Stimulated activated CD8-positive, alpha-beta memory T cell treated with anti-CD3 and anti-CD28 coated beads, Interleukin-4, amount 100 ng/mL, for 4 hours (primary cell): ENCODE measurements at places on chromosomes 1 and 21.

DNA sequence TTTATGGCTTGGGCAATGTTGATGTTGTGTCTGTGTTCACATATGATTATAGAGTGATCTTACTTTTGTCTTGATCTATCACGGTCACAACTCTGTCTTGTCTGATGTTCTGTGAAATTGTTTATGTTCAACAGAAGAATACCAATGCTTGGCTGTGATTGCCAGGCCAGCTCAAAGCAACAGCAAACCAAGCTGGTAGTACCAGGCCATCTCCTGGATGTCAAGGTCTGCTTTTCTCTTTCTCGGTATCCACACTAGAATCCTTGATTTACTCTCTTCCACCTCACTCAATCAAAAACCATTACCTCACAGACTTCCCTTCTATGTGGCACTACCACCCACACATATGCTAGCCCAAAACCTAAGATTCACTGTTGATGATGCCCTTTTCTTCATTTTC, 1.3 kb upstream of the CDC7 start:
- DNase-seq = no peak

DNA sequence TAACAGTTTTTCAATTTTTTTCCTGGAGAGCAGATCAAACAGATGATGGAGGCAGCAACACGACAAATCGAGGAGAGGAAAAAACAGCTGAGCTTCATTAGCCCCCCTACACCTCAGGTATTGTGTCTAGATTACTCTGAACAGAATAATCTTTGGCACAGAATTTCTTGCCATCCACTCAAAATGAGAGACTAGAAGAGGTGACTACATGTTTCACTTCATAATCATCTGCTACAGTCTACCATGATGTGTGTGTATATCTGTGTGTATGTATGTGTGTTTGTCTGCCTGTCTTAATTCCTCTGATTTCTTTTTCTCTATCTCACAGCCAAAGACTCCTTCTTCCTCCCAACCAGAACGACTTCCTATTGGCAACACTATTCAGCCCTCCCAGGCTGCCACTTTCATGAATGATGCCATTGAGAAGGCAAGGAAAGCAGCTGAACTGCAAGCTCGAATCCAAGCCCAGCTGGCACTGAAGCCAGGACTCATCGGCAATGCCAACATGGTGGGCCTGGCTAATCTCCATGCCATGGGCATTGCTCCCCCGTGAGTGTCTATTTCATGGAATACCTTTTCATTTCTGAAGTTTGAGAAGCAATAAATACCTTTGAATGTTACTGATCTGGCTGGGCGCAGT, 11.4 kb downstream of the PRPF3 start:
- no peak for DNase-seq

- DNase-seq = no peak
Measured at GRCh38 chr1:162206749-162207635, 137.5 kb downstream of the NOS1AP start.

GRCh38 chr1:220331318-220331717, 59.1 kb upstream of the RAB3GAP2 start:
- no peak for DNase-seq

- no peak for DNase-seq
Measured at GRCh38 chr1:53122961-53123413, 19.5 kb downstream of the SLC1A7 start.

DNA sequence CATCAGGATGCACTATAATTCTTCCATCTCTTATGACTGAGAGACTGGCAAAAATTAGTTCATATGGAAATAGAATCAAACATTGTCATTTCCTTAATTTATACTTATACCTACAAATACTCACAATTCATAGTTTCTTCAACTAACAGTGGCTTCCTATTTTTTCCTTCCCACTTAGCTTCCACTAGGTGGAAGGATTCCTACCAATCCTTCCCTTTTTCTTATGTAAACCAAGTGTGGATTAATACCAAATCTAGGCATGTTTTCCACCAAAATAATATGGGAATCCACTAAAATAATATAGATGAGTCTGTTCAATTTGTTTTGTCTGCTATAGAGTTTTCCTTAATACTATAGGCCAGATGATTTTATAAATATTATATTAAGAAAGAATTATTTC, 1537.1 kb downstream of the PLA2G4A start:
- no peak for DNase-seq

- DNase-seq = no peak
Measured at GRCh38 chr1:11955221-11955620, 20.7 kb downstream of the PLOD1 start.

DNA sequence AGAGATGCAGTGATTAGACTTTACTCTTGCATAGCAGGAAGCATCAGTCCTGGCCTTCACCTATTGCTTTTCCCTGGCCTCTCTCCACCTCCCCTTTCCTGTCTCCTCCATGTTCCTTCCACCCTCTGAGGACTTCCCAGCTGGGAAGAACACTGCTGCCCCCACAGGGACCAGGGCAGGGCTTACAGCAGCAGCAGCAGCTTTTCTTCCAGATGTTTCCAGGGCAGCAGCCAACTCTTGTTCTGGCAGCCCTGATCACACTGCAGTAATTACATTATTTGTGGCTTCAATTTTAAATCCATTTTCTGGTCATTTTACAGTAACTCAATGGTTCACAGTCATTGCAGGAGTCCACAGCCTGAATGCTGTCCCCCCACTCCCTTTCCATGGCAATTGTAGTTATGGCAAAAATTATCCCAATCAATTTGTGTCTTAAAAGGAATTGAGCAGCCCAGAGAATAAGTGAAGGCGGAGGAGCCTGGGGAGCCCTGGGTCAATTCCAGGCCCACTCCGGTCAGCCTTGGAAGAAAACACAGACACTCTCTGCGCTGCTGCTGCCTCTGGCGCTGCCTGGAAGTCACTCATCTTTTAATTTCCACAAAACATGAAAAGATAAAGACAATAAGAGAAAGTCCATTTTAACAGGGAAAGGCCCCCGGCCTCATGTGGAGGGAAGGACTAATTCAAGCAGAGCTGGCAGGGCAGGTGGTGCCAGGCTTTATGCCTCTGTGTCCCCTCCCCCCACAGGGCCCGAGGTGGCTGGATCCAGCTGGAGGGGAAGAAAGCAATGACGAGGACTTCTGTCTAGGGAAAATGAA, 148.6 kb downstream of the GRIK3 start:
- DNase-seq = no peak

- peak; percentile 71 for DNase-seq
Measured at GRCh38 chr1:226643177-226643576, 94.6 kb downstream of the STUM start.

DNA sequence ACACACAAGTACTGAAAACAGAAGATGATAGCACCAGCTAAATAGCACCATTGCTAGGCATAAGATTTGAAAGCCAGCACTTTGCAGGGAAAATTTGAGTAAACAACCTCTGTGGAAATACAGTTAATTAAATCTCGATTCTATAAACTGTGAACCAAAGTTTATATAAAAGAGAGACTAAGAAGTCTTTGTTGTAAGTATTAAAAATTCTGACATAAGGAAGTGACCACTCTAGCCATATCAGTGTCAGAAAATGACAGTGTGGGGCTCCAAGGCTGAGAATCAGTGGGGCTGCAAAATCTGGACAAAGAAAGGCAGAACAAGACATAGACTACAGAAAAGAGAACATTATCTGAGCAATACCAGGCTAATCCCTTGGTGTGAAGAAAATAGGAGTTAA, 292.2 kb downstream of the ST6GALNAC3 start:
- no peak for DNase-seq

DNA sequence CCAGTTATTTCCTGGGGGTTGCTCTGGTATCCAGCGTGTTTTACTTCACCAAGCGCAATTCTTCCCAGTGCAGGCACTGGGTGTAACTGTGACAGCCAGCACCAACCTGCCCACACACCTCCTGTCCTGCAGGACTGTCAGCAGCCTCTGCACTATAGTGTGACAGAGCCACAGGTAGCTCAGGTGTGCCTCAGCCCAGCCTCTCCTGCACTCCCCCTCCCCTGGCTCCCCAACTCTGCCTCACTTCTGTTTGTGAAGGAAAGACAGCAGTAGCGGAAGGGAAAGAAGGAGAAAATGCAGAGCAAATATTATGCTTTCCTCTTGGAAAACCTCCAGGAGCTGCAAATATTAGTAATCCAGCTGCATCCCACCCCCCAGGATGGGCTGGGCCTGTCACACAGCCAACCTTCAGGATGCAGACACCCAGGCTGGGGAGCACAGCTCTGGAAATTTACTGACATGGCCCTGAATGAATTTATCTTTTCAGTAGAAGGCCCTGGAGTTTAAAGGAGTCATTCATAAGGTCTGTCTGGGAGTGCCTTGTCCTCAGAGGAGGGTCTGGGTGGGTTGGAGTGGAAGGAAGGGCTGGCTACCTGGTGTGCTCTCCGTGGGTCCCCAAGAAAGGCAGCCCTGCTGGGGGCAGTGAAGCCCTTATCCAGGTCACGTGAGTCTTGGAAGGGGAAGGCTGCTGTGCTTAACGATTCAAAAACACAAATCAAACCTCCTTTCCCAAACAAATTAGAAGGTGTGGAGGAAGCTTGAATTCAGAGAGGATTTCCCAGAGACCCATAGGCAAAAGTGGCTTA, 20.9 kb downstream of the CAPN2 start:
- no peak for DNase-seq

DNA sequence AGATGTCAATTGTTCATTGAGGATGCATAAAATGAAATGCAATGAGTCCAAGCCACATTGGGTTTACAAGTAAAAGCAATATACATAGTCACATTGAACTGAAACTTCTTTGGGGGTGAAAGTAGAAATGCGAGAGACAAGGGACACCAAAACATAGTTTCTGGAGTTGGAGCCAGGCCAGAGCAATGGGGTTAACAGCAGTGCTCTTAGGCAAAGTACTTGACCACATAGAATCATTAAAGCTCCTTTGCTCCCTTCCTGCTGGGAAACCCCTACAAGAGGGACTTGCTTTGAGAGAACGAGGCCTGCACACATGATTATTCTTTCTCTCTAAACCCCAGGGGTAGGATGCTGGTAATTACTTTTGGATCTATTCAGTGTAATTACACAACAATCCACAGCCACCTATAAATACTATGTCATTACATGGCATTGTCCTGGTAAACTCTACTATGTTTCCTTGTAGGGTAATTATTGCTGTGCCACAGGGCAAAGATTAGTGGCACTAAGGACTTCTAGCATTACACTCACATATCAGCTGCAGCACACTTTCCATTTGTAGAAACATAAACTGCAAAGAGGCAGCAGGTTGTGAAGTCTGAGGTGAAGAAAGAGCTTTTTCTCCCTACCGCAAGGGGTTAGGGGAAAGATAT, 421.6 kb upstream of the PBX1 start:
- DNase-seq = no peak

DNA sequence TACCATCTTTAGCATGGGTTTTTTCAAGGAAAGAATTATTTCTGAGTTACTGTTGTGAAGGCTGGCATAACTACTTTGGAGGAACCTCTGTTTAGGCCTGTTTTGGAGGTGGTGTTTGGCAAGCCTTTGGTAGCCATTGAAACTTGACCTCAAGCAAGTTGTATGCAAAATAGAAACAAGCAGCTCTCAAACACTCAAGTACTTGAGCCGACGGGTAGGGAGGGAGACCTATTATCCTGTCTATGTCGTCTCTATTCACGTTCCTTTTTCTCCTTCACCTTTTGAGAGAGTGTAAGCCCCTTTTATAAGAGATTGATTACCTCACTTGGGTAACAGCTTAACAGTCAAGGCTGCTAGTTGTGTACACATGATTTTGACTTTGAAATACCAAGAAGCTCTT, 878.3 kb upstream of the CXADR start:
- no peak for DNase-seq

DNA sequence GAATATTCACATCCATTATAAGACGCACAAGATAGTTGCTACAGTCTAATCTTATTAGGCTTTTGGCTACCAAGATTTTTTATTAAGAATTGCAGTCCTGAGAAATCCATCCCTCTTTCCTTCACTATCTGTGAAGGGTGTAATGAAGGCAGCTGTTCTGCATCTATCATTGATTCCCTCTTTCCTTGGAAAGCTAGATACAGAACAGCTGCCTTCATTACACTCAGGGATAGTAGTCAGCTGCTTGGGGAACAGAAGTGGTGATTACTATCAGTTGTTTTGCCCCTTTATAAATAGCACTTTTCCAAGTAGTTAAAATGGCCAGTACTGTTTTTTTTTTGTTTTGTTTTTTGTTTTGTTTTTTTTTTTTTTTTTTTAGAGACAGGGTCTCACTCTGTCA, 70.2 kb downstream of the IARS2 start:
- no peak for DNase-seq

DNA sequence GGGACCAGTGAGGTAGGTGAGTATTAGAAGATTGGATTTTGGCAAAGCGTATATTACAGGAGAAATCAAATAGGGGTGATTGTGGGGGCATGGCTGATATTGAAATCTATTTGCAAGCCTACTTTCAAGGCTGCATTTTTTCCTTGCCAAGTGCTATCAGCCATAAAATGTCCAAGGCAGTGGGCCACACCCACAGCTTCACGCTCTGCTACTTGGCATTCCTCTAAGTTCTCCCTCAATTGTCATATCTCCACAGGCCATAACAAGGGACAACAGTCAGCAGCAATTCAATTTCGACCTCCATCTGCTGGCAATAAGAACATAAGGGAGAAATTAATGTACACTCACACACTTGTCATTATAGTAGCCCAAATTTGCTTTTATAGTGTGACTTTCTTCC, 667.1 kb upstream of the PKN2 start:
- DNase-seq = no peak

DNA sequence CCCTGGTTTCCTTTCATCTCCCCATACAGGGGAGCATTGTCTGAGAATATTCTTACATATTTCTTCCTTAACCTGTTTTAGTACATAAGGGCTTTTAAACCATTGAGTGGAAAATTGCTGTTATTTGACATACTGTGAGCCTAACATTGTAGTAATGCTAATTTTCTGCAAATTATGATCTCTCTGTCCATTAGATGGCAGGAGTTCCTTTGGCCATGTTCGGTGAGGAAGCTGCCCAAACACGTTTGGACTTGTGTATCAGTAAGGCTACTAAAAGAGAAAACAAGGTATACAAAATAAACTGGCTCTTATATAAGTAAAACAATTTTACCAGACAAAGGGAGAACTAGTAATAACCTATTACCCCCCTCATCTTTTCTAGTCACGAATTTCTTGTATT, 29.2 kb downstream of the CDC7 start:
- no peak for DNase-seq

DNA sequence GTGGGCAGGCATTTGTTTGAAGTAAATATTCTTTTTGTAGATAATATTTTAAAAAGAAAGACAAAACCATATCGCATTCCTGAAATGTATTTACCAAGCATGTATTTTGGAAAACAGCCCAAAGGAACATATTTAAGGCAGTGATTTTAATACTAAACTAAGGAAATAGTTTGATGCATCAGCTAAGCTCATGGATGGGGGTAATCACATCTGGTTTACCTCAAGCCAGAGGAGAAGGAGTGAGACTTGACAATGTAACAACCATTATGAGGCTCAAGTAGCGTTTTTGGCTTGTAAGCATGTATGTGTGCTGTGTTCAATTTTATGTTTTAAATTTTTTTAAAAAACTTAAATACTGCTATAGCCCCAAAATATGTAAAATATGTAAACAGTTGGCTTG, 390.5 kb downstream of the DISC1 start:
- DNase-seq = no peak

GRCh38 chr1:36096500-36097432, 8.1 kb downstream of the ADPRS start:
- DNase-seq = no peak

- no peak for DNase-seq
Measured at GRCh38 chr1:167512046-167512654, 6.2 kb downstream of the CD247 start.

- no peak for DNase-seq
Measured at GRCh38 chr1:183991348-183991747, 46.2 kb downstream of the COLGALT2 start.

GRCh38 chr21:31318971-31319370, 25.1 kb downstream of the TIAM1 start:
- no peak for DNase-seq
